NCI-H524 (cell line): ENCODE measurements at places on chromosomes 12 and 14.

DNA sequence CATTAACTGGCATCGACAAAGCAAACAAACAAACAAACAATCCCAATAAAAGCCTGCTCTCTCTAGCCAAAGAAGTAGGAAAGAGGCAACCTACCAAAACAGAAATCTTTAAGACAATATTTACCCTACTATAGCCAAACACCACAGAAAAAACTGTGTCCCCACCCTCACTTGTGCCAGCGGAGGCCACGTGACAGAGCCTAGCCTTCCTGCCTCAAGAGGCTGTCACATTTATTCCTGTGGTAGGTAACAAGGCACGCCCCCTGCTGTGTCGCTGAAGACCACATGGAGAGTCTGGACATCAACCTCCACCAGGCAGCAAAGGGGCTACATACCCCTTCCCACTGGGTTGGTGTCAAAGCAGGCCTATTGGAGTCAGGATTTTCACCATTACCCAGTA, 148.1 kb downstream of the LMNTD1 start:
- DNase-seq = no peak

DNA sequence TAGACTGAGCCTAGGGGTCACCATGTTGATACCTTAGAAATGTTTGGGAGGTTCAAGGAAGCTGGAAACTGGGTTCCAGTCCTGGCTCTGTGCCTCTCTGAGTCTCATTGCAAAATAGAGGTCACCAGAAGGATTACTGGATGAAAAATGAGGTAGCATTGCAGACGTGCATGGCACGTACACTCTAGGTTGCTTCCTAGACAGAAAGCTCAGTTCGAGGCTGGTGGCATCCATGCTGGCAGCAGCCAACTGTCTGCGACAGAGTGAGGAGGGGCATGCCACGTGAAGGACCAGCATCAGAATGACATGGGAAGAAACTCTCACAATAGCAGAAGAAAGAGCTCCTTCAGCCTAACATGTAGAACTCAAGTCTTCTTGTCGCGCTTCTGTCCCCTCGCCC, 4.6 kb upstream of the CYP46A1 start:
- no peak for DNase-seq

GRCh38 chr12:89863968-89864367, 155.3 kb upstream of the ATP2B1 start:
- no peak for DNase-seq

- no peak for DNase-seq
Observed at GRCh38 chr12:12266389-12266872, 413 bp downstream of the LRP6 start.

DNA sequence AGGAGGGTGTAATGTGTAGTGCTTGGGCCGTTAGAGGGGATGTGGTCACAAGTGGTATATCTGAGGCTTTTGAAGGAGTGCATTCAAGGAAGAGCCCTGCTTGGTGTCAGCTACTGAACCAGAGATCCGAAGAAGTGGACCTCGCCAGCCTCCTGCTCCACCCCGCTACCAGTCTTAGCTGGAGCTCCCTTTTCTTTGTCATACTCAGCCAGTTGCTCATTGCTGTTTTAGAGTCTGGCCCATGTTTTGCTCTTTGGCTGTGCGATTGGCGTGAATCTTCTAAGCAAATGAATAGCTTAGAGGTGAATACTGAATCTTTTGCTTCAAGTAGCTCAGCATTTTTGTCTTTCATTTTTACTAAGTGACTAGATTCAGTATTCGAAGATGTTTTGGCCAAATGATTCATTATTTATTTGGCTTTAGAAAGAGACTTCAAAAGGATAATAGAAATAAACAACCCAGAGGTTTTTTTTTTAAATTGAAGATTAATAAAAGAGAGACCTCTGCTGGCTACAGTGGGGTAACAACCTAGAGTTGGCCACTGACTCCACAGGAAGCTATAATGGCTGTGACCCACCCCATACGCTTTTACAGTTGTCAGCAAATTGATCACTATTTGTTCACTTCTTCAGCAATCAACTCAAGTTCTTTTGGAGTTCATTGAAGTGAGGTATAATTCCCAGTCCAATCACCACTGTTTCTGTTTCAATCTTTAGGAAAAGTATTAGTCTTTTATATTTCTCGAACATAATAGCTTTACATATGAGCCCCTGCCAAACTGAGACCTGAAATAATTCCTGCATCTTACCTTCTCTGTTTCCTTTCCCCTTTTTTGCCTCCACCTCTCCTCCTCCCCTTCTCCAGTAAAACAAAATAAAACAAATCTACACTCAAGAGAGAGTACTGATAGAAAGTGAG, 19.9 kb downstream of the CDKN1B start:
- DNase-seq = no peak

- DNase-seq = no peak
Observed at GRCh38 chr14:64636980-64637429, 67.2 kb upstream of the PLEKHG3 start.

DNA sequence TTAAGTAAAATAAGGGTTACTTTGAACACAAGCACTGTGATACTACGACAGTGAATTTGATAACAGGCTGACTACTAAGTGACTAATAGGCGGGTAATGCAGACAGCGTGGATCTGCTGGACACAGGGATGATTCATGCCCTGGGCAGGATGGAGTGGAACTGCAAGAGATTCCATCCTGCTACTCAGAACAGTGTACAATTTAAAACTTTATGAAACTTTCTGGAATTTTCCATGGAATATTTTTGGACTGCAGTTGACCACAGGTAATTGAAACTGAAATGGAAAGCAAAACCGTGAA, 46.0 kb downstream of the YEATS4 start:
- DNase-seq = no peak

- no peak for DNase-seq
Observed at GRCh38 chr12:67662910-67663538, 14.5 kb downstream of the DYRK2 start.

- no peak for DNase-seq
Observed at GRCh38 chr14:52852810-52853521, 61.6 kb upstream of the GNPNAT1 start.

GRCh38 chr12:122977153-122977552, 2.1 kb downstream of the OGFOD2 start:
- no peak for DNase-seq

GRCh38 chr12:106712768-106713167, 61.7 kb upstream of the RIC8B start:
- DNase-seq = no peak

DNA sequence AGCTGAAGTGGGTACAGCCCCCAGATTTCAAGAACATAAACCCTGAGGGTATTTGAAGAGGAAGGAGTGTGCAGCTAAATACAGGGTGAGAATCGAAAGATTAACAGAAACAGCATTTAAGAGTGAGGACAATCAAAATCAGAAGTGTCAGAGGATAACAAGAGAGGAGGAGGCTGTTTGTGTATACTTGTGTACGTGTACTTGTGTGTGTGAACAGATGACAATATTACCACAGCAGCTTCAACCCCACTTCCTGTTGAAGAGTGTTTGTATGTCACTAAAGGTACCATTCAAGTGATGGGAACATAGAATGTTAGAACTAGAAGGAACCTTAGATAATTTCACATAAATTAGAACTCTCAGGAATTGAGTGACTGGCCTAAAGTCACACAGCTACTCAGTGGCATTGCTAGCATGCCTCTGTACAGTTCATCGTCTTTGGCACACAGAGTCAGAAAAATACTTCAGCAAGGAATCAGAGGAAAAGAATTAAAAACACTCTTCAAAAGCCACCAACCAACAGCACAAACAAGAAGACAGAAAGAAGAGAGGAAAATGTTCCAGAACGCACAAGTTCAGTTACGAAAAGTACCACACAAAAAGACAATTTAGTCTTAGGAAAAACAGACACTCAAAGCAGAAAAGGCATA, 164.3 kb upstream of the BCL2L14 start:
- no peak for DNase-seq

DNA sequence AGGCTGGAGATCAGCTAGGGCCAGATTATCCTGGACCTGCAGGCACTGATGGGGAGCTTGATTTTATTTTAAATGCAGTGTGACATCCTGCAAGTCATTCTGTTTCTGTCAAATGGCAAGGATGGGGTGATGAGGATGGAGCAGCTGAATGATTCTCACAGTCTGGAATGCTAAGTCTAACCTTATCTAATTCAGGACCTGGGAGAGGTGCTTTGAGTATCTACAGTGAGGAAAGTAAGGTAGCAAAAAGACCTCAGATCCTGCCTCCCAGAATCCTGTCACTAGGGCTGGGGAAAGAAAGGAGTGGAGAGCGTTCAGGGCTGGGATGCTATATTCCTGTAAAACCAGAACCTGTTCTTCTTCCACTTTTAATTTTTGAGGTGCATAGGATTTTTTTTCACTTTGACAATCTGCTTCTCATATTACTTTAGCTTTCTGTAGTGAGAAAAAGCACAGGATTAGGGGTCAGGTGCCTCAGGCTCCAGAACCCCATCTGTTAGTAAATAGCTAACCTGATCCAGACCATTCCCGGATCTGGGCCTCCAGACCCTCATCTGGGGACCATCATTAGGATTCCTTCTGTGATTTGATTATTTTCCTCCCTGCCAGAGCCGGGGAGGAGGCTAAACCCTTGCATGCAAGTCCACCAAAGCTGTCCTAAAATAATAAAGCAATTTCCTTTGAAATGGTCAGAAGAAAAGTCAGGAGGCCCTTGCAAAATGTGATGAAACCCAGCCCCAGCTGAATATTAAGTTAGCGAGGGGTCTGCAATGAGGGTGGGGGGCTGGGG, 54.7 kb downstream of the ASCL1 start:
- DNase-seq = no peak

DNA sequence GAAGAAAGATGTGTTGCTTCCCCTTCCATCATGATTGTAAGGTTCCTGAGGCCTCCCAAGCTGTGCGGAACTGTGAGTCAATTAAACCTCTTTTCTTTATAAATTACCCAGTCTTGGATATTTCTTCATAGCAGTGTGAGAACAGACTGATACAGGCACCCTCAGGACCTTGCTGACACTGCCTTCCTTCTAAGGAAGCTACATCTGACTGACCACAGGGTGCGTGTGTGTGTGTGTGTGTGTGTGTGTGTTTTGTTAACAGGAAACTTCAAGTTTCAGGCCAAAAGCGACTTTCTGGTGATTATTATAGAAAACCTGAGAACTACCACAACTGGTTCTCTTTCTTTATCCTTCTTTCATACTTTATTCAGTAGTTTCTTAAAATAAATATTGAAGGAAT, 149.0 kb downstream of the CAPZA3 start:
- DNase-seq = no peak

DNA sequence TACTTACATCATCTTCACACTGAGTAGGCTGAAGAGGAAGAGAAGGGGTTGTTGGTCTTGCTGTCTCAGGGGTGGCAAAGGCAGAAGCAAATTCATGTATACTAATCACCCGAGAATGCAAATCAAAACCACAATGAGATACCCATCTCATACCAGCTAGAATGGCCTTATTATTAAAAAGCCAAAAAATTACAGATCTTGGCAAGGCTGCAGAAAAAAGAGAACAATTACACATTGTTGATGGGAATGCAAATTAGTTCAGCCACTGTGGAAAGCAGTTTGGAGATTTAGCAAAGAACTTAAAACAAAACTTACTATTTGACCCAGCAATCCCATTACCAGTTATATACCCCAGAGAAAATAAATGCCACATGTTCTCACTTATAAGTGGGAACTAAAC, 154.9 kb downstream of the SEC23A start:
- no peak for DNase-seq

GRCh38 chr14:92846162-92846897, 52.2 kb downstream of the GOLGA5 start:
- no peak for DNase-seq

GRCh38 chr12:13126494-13126893, 23.0 kb upstream of the GSG1 start:
- no peak for DNase-seq

- DNase-seq = no peak
Observed at GRCh38 chr12:3381059-3382047, 109.7 kb upstream of the PRMT8 start.

DNA sequence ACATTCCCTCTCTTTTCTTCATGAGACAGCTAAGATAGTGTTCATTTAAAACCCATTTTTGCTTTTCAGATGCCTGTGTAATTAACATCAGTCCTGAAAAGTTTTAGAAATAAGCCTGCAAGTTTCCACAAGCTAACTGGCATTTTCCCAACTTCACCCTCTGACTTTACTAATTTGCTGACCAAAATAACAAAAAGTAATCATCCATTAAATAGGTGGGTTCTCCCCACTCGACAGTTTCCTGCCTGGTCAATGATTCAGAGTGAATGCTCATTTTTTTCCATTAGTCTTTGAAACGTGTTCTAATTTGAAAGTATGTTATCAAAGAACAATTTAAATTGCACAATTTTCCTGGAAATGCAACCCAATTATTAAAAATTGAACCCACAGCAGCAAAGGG, 23.6 kb downstream of the NELL2 start:
- no peak for DNase-seq

DNA sequence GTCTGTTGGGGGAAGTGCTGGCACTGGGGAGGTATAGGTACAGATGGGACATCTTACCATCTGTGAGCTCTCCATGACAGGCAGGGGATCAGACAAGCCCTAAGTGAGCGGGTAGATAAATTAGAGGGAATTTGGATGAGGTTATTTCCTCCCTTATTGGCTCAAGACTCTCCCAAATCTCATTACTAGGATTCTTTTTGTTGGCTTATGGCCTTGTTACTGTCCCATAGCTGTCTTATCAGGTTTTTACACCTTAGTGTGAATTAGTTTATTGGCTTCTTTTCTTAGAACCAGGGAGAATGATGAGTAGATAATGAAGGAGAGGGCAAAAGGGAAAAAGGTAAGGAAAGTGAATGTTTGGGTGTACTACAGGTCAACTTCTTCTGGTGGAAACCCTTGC, 191.1 kb upstream of the PRICKLE1 start:
- peak; percentile 78 for DNase-seq

DNA sequence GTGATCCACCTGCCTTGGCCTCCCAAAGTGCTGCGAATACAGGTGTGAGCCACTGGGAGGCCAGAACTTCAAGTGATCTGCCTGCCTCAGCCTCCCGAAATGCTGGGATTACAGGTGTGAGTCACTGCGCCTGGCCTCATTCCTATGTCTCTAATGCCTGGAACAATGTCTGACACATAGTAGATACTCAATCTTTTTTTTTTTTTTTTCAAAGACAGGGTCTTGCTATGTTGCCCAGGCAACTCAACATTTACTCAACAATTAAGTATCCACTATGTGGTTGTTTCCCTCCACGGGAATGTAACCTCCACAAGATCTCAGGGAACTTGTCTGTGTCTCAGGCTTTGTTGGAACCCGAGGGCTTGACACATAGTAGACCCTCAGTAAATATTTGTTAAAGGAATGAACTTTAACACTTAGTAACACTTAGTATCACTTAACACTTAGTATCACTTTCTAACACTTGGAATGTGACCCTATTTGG, 3.0 kb upstream of the TMEM120B start:
- DNase-seq = no peak

GRCh38 chr14:23078692-23079116, 16.2 kb downstream of the ACIN1 start:
- DNase-seq = no peak

- DNase-seq = no peak
Observed at GRCh38 chr12:115079760-115080159, 395.8 kb upstream of the TBX3 start.

GRCh38 chr12:81146228-81147225, 68.6 kb downstream of the ACSS3 start:
- no peak for DNase-seq

DNA sequence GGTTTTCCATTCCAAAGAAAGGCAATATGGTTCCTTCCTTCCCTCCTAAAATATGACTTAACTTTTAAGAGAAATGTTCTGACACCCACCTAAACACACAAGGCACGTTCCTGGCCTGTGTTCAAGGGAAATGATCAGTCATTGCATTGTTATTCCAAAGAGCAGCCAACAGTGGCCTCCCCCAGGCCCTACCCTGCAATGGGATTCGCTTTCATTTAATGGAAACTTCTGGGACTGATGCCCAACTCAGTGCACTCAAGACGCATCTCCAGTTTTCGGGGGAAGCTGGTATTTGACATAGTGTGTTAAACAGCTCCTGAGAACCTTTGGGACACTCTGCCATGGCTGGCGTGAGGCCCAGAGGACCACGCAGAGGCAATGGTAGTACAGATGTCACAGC, 65.9 kb downstream of the DDX51 start:
- DNase-seq = no peak
